Activated naive CD4-positive, alpha-beta T cell treated with anti-CD3 and anti-CD28 coated beads for 36 hours (primary cell): ENCODE measurements at places on chromosomes 3 and 15. TPM values are rescaled to one million over a fixed set of nuclear protein-coding genes. Genes with fewer than 3 reads are reported as not detected.

GRCh38 chr3:121747976-121748375, 1.6 kb downstream of the GOLGB1 start:
- no peak for DNase-seq

DNA sequence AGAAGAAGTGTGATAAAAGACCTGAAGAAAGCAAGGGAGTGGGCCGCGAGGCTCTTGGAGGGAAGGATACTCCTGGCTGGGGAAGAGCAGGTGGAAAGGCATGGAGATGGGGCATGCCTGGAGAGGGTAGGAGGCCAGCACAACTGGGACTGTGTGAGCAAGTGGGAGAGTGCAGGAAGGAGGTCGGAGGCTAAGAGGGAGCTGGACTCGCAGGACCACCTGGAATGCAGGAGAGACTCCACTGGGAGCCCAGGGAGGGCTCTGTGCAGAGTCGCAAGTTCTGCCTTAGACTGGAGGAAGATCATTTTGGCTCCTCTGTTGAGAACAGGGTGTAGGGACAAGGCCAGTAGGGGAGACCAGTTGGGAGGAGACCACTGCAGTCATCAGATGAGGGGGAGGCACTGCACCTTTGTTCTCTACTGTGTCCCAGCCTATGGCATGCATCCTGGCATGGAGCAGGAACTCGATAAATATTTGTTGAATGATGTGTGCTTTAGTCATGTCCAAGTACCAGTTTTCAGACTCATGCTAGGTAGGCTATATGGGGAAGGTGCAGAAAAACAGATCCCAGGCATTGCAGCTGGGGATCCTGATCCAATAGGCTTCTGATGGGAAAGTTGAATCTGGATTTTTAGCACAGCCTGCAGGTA, 13.7 kb downstream of the FAM107A start:
- DNase-seq: no peak

GRCh38 chr15:78063970-78064385, 13.5 kb downstream of the TBC1D2B start:
- DNase-seq: no peak

- DNase-seq: no peak
Observed at GRCh38 chr3:179063945-179064560, 7.6 kb downstream of the ZMAT3 start.

The MNS1 gene
- 0.57 TPM for total RNA-seq

The GCSAM gene
- total RNA-seq: 14.6 TPM

- no peak for DNase-seq
Observed at GRCh38 chr15:76162036-76162398, 102.2 kb downstream of the TMEM266 start.

The RPP14 gene
- total RNA-seq: 14.4 TPM

GRCh38 chr3:113051787-113052186, 61.0 kb downstream of the GTPBP8 start:
- no peak for DNase-seq
